ENCODE measurements at places on chromosomes 5 and 9. TPM values are rescaled to one million over a fixed set of nuclear protein-coding genes. Genes with fewer than 3 reads are reported as not detected.

FLT4 gene
- total RNA-seq: 44.5 TPM

MAMDC2 gene
- total RNA-seq: not detected

WWC1 gene
- 0.62 TPM for total RNA-seq

DNA sequence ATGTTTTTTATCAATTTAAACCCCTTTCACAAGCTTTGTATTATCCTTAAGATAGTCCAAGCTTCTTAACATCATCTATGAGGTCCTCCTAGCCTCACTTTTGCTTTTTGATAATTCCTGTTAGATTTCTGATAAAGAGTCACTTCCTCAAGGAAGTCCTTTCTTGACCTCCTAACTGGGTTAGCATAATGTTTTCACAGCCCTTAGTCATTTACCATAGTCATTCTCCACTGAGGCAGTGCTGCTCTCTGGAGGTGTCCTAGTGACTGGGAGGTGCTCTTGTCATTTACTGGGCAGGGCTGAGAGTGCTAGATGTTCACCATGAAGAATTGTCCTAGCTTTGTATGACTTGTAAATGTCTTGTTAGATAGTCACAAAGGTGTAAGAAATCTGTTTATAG, 26.4 kb downstream of the TNPO1 start:
- no peak for DNase-seq

- no peak for DNase-seq
Observed at GRCh38 chr5:133708331-133708850, 96.0 kb upstream of the FSTL4 start.

DNA sequence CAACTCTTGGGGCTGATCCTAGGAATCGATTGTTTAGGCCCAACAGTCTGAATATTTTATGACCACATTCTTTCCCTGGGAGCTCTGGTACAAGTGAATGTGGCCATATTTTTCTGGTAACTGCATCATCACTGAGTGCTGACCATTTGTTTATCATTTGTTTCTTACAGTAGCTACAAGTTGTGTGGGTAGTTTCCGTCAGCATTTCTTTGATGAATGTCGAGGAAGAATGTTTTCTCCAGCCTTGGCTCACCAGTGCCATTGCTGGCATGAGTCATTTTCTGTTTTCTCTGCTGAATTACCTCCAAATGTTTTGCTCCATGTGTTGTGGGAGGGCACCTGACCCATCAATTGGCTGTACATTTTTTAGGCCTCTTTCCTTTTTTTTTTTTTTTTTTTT, 14.1 kb upstream of the CARD19 start:
- no peak for DNase-seq

GRCh38 chr9:92974161-92974661, 26.9 kb downstream of the FGD3 start:
- DNase-seq: no peak

FOXD1 gene
- total RNA-seq: not detected

DNA sequence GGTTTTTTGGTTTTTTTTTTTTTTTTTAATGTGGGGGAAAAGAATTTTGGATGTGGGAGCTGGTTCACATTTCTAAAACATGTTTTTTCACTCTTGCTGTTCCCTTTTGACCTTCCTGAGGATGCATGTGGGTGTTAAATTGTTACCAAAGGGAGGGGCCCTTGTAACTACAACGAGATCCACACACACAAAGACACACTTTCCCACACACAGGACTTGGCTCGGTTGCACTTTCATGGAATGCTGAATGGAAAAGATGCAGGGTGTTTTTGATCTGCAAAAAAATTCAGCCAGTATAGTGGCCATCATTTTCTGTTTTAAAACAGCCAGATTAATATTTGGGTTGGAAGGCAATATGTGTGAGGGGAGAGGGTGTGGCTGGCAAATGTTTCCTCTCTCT, 576.9 kb downstream of the EBF1 start:
- DNase-seq: no peak

- DNase-seq: no peak
Observed at GRCh38 chr5:155103146-155103545, 89.6 kb downstream of the KIF4B start.

GRCh38 chr9:128142596-128142995, 6.7 kb upstream of the LCN2 start:
- no peak for DNase-seq

GRCh38 chr5:60843386-60843935, 608 bp downstream of the ELOVL7 start:
- DNase-seq: no peak

DNA sequence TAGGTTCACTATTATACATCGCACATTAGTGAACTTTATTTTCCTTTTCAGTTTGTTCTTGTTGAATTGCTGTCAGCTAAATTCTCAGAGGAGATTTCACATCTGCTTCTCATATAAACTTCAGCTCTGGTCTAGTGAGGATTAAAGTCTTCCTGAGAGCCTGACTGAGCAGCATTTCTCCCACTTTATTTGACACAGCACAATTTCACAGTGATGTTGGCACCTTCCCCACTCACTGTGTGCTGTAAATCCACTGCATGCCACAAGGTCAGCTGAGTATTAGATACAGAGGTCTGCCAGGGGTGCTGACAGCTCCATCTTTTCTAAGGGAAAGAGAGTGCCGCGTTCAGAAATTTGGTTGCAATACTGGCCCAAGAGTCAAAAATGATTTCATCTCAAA, 567.4 kb downstream of the PRR16 start:
- no peak for DNase-seq

SAXO1 gene
- 0.38 TPM for total RNA-seq
